CD4-positive, alpha-beta memory T cell (primary cell): ENCODE measurements at places on chromosomes 3 and 15. TPM values are rescaled to one million over a fixed set of nuclear protein-coding genes. Genes with fewer than 3 reads are reported as not detected.

Gene AAGAB
- 43.5 TPM for polyA plus RNA-seq

Gene TRIM42
- not detected for polyA plus RNA-seq

Gene ZCWPW2
- polyA plus RNA-seq: 0.59 TPM

Gene DNAJB8
- not detected for polyA plus RNA-seq

GRCh38 chr3:25097023-25097422 is 331.0 kb upstream of the RARB start:
- DNase-seq: no peak

GRCh38 chr3:189974359-189974758 is 146.3 kb downstream of the P3H2 start:
- DNase-seq: no peak

DNA sequence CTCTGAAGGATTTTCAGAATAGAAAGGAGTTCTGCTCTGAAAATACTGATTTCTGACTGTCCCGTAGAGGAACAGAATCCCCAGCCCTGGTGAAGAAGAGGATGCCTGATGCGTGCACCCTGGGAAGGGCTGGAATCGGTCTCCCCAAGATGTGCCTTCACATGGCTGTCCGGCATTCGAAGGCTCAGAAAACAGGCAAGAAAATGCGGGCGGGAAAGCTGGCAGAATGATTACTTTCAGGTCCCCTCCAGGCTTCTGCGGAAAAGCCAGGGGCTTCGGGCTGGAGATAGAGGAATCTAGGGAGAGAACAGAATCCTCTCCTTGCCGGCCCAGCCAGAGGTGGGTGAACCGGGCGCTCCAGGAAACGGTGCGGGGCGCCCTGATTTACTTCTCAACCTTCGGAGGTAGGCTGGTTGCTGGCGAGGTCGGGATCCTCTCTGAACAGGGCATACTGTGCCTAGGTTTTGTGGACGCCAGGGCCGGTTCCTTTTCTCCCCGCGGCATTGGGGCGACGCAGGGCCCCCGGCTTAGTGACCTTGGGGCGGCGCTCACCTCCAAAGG is 2.5 kb downstream of the FOXL2NB start:
- DNase-seq: no peak

DNA sequence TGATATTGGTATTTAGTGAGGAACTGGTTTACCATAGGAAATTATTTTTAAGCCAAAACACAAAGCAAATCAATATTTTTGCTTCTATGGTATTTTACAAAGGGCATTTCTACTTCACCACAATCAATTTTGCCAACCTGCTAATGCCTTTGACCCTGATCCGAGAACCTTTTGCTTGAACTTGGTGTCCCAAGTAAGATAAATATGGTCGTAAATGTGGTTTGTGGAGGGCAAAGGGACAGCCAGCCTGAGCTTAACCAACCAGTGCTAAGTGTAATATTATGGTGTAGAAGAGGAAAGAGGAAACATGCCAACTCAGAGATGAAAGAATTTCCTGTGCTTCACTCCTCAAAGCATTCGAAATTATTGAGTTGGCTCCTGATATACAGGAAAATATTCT is 148.4 kb downstream of the C3orf38 start:
- DNase-seq: no peak
